ENCODE measurements at places on chromosomes 4 and X.

DNA sequence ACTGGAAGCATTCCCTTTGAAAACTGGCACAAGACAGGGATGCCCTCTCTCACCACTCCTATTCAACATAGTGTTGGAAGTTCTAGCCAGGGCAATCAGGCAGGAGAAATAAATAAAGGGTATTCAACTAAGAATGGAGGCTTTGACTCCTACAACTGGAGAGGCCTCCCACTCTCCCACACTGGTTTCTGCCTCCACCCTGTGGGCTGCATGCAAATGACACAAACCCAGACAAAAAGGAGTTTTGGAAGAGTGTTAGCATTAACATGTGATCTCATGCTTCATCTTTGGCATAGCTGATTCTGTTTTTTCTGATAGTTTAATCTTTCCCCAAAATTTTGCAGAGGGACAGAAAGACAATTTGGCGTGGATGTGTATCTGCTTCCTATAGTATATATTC lies 80.8 kb upstream of the IQCM start:
- no peak for DNase-seq

- DNase-seq, result no peak
These were observed 41.6 kb downstream of the APBB2 start for GRCh38 chr4:41172786-41173185.

- no peak for DNase-seq
These were observed 979 bp downstream of the EFNB1 start for GRCh38 chrX:68829582-68830418.

GRCh38 chrX:153981231-153981630 lies 8.7 kb downstream of the TMEM187 start:
- DNase-seq, result no peak

GRCh38 chrX:120358737-120359456 lies 3.0 kb upstream of the ATP1B4 start:
- no peak for DNase-seq

DNA sequence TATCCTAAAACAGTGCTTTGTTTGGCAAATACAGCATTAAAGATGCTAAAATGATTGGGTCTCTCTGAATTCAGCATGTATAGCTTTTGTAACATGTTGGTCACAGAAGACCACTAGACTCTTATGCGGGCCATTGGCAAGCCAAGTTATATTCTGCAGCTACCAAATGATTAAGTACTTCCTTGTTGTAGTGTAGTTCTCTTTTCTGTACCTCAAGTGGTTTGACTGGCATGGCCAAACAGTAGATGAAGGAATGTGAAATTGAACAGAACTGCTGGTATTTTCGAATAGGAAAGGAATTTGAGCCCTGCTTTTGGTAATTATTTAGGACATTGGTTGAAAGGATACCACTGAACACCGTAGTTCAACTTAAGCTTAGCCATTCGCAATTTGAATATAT lies 193.9 kb upstream of the GPC4 start:
- no peak for DNase-seq

DNA sequence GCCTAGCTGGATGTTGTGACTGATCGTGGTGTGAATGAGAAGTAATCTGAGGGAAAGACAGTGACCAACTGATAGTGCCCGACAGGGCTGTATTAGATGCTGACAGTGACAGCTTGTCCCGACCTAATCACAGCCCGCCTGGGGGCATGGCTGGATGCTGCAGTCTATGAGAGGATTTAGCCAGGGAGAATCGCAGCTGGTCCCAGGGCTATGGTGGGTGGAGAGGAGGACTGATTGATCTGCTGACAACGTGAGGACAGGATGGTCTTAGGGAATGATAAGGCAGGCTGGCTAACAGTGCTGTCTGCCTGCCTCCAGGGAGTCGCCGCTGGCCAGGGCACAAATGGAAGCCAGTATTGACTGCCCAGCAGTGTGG lies 621 bp upstream of the SUV39H1 start:
- no peak for DNase-seq

DNA sequence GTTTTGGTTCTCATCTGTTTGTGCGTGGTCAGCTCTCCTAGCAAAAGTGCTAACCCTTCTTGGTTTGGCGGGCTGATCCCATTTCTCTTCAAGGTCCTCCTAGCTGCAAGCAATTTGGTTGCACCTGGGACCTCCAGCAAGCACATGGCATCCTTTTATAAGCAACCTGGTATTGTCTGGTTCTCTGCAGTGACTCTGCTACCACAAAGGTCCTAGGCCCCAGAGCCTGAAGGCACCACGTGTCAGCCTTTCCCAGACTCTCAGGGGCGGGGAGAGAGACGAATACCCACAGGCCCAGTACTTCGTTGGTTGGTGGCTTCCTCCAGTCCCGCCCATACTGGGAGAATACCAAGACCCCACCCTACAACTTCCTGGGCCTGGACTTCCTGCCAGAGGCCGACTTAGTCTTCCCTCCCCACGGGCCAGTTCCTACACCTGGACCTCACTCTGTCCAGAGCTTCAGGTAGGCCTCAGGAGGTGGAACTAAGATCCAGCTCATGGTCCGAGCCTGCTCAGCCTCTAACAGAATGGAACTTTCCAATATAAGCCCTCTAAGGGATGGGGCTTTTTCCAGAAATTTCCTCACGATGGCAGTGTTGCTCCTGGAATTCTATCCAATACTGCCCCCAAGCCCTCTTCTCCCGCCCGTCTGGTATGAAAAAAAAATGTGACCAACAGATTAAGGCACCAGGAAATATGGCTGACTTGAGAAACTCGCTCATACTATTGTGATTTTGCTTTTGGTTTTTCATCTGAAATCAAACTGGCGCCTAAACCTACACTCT lies 192.5 kb upstream of the STK26 start:
- no peak for DNase-seq

- DNase-seq, result peak; percentile 65
These were observed 247 bp upstream of the PPA2 start for GRCh38 chr4:105474099-105474518.

- DNase-seq, result no peak
These were observed 89.8 kb upstream of the TNIP3 start for GRCh38 chr4:121253961-121254360.

- no peak for DNase-seq
These were observed 7.6 kb downstream of the TIGD4 start for GRCh38 chr4:152771741-152772533.

DNA sequence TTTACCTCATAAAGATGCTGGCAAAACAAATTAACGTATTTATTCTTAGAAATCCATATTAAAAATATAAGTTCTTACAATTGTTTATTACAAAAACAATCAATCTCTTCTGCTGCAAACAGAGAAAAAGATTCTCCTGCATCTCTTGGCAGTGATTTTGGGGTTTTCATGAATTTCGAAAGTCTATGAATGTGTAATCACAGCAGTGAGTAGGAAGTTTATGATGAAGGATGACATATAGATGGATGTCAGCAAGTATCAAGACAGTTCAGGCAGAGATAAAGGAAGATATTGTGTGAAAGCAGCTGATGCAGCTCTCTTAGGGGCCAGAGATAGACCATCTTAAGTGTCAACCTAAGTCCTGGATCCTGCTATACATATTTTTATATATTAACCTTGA lies 196.9 kb upstream of the BANK1 start:
- no peak for DNase-seq

- DNase-seq, result no peak
These were observed 82.4 kb upstream of the ADGRG2 start for GRCh38 chrX:19204636-19205035.

DNA sequence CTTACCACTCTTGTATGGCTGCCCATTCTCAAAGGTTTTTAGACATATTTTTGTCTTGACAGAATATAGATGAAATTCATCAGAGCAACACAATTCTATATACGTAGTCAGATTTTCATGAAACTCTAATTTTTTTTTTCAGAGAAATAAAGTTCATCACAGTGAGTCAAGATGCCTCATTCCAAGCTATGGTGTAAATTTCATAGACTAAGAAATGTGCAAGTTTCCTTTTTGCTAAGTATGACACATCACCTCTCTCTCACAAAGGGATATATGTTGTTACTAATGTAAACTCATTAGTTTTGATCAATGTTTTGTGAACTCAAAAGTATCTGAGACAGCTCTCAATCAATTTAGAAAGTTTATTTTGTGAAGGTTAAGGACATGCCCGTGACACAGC lies 60.4 kb upstream of the ATXN3L start:
- no peak for DNase-seq

DNA sequence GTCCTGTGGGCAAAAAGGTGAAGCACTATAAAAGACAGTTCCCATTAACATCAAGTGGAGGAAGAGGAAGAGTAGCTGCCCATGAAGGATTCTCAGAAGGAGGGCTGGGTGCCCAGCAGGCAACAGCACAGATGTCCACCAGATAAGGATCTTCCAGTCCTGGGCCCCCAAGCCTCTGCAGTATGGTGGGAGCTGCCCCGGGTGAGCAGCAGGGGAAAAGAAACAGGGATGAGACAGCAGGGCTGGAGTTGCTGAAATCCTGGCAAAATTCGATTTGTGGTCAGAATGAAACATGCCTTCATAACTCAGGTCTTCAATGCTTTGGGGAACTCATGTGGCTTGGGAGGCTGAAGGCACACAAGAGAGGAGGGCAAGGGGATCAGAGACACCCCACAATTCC lies 94.6 kb downstream of the RASL11B start:
- DNase-seq, result no peak

DNA sequence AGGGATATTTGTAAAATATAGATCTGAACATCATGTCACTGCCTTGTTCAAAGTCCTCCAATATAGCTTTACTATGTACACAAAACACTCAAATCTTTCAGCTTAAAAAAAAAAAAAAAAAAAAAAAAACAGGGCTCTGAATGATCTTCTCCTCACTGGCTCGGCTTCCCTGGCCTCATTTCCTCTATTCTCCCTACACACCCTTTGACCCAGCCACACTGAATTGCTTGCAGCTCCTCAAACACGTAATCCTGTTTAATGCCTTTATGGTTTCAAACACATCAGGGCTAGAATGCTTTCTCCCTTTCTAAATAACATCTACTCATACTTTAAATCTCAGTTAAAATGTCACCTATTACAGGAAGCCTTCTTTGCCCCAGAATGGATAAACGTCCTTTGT lies 60.8 kb downstream of the MTMR8 start:
- DNase-seq, result no peak

GRCh38 chr4:87521757-87522374 lies 7.3 kb downstream of the SPARCL1 start:
- no peak for DNase-seq

DNA sequence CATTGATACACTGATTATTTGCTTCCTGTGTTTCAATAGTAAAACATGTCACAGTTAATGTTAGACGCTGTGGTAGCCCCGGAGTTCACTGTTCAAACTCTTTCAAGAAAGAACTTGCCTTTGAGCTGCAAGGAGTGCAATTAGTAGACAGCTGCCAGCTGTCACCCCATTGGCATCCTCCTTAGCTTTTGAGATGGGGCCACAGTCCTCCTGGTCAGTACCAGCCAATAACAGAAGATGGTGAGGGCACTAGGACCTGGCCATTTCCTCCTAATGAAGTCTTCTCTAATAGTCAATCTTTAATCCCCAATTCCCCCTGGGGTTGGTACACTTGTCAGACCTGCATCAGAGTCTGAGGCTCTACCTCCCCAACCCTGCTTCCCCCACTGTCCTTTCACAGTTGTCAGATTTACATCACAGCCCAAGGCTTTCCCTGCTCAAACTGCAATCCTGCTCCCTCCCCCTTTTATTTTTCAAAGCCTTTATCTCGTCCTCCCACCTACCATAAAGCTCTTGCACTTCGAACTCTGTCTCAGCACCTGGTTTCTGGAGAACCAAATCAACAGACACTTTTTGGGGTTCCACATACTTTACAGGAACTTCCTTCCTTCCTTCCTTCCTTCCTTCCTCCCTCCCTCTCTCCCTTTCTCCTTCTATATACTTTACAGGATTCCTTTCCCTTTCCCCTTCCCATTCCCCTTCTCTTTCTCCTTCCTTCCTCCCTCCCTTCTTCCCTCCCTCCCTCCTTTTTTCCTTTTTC lies 182.0 kb downstream of the RASL11B start:
- DNase-seq, result no peak

- no peak for DNase-seq
These were observed 127.5 kb upstream of the BMP3 start for GRCh38 chr4:80903020-80903419.

DNA sequence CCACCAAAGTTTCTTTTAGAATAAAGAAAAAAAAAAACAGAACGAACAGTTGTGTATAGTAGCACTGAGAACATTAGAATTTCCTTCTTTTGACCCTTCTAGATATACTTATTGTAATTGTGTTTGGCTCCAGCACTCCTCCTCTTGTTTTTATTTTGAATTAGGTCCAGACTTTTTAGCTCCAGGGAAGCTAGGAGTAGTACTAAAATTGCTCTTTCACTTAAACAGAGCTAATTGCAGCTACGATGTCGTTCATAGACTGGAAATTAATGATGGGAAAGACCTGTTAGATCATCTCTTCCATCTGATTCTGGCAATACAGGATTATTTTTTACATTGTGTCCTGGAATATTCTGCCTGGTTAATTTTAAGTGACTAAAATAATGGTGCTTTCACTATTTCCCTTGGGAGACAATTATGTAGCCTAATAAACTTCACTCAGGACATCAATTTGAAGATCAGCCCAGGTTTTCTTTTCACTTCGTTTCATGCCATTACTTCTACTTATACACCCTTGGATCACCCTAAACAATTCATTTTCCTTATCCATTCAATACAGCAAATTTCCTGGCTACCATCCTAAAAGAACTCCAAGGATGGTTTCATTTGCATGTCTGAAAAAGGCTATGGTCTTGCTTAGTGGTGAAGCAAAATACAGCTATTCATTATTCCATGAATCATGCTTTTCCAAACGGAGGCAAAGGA lies 480.8 kb upstream of the TECRL start:
- DNase-seq, result no peak

DNA sequence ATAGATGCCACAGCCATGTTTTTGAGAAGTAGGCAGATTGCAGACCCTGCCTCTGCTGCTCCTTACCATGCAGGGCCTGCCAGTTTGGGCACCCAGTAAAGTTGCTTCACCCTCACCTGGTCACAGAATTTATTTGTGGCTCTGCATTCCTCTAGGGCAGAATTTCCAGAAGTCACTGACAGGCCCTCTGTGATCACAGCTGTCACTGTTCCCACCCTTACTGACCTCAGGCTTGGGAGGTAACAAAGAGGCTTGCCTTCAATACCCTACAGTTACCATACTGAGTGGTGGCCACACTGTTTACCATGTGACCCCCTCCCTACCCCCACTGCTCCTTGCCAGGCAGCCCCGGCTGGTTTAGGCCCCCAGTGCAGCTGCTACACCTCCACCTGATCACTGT lies 375.1 kb downstream of the SH3BGRL start:
- no peak for DNase-seq

- DNase-seq, result no peak
These were observed 1.7 kb downstream of the UNC5C start for GRCh38 chr4:95546866-95547714.

DNA sequence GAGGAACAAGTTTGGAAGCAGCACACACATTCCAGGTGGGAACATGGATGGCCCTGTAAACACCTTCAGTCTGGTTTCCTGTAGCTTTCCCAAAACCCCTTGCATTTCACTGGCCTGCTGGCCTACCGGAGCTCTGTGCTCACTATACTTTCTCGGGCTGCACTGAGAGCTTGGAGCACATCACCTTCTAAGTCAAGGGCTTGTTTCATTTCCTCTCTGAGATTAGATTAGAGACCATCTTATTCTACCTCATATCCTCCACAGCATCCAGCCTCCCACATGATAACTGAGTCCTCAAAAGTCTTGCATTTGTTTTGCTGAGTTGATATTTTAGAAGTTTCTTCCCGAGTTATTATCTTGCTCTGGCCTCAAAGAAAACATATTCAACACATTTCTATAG lies 147.7 kb downstream of the RASL11B start:
- DNase-seq, result no peak

- DNase-seq, result no peak
These were observed 67.0 kb downstream of the AASDH start for GRCh38 chr4:56320293-56320692.

GRCh38 chrX:148850631-148851030 lies 350.2 kb downstream of the AFF2 start:
- DNase-seq, result no peak

GRCh38 chr4:185920171-185920570 lies 108.2 kb upstream of the SORBS2 start:
- DNase-seq, result no peak
